ENCODE measurements at places on chromosomes 4 and X. TPM values are rescaled to one million over a fixed set of nuclear protein-coding genes. Genes with fewer than 3 reads are reported as not detected.

The DAPP1 gene
- total RNA-seq = 0.09 TPM

The MRFAP1L1 gene
- 68.1 TPM for total RNA-seq

The ADGRL3 gene
- total RNA-seq = not detected

The TAF7L gene
- total RNA-seq = 0.95 TPM

The RAB39B gene
- total RNA-seq = 2.5 TPM
